Stimulated activated CD4-positive, alpha-beta T cell treated with anti-CD3 and anti-CD28 coated beads, Interleukin-1b, Interleukin-23, amount 100 ng/mL, for 24 hours (primary cell): ENCODE measurements at places on chromosomes 1 and 21.

GRCh38 chr21:34724131-34724856 lies 55.5 kb downstream of the CLIC6 start:
- no peak for DNase-seq

DNA sequence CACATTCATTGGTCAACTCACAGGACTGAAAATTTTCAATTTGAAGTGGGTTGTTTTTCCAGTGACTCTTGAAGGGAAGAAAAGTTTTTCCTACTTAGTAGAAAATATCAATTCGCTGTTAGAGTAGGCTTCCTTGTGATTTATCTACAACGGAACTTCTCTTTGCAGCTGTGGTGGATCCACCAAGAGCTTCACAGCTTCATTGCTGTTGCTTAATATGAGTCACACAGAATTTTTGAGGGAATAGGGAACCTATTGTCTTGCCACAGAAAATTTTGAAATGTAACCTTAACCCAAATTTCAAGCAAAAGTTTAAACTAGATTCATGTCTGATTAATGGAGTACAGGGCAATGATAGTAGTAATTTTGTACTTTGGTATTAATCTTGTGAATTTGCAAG lies 58.4 kb upstream of the IFI44L start:
- DNase-seq, result no peak

DNA sequence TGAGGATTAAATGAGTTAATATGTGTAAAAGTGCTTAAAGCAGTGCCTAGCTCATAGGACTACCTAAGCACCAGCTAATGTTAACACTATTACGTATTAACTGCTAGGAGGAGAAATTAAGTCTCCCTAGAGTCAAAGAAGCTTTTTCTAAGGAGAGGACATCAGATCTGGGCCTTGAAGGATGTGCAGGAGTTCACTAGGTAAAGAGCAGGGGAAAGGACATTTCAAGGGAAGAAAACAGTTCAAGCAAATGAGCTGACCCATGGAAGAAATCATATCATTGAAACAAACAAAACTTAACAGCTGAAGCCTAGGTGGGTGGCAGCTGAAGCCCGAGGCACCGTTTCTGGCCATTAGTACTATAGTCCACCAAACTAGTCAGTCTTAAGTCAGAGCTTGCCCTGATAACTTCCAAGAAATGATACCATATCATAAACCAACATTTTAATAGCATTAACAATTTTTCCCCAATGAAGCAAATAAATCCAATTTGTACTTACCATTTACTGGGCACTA lies 46.7 kb downstream of the TRIT1 start:
- DNase-seq, result no peak

- no peak for DNase-seq
Measured at GRCh38 chr1:90074566-90074965, 79.7 kb downstream of the ZNF326 start.

DNA sequence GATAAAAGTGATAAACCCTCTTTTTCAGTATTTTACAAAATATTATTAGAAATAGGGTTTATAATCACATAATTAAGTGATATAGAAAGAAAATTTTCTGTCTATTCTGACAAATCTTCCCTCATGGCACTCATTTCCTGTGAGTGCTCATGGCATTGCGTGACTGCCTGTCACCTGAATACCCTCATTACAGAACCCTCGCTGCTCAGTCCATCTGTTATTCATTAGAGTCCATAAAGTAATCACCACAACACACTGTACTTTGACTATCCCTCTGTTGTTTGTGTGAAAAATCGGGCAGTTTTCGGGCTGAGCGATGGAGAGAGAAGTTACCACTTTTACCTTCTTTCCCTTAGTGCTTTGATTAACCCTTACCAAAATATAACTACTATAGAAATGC lies 100.4 kb upstream of the BRINP3 start:
- no peak for DNase-seq

DNA sequence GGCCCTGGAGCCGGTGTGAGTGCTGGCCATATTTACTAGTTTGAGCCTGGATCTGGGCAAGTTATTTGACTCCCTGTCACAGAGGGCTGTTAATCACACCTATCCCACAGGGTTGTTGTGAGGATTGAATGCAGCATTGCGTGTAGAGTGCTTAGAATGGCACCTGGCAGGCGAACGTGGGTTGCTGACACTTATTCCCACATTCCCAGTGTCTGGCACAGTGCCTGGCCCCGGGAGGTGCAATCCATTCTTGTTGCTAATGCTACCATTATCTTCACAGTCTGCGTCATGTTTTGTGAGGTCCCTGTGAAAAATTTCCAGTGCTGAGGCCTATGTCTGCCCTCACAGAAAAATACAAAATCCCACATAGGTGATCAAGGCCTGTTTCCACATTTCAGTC lies 66.1 kb downstream of the CD2 start:
- DNase-seq, result no peak
